Esophagus squamous epithelium (tissue), 5 donors: ENCODE measurements at places on chromosomes 1 and 21.

DNA sequence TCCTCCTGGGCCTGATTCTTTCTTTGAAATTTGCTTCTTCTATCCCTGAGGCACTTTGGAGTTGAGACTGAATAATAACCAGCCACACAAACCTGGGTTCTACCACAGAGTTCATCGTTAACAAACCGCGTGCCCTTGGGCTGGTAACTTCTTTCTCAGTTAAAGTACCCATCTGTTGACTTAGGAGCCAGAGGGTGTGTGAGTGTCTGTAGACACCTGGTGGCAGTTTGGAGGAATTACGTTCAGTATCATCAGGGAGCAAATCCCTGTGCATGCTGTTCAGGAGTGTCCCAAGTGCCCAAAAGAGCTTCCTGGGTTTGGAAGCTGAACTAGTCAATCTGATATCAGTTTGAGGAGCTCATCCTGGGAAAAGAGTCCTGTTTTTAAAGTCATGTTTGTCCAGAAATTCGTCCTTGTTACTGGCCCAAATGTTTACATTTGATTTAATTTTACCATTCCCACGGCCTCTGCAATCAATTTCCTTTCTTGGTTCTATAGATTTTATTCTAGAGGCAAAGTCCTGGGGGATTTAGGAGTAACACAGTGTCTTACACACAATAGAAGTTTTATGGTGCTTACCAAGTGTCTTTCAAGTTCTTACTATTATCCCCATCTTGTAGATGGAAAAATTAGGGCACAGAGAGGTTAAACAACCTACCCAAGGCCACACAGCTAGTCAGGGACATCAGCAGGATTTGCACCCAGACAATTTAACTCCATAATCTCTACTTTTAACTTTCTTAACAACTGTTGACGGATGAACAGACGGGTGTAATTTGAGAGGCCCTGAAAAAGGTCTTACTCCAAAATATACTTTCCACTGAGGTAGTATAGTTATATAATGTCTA, 26.7 kb upstream of the RPTN start:
- no peak for DNase-seq
- no peaks in the 10 kb centered on the region for H3K36me3 ChIP-seq
- H3K4me3 ChIP-seq = no peak overlapping the region
- H3K27ac ChIP-seq = peak overlapping the region; percentile 68
- H3K27me3 ChIP-seq = no peaks in the 10 kb centered on the region
- H3K4me1 ChIP-seq = peaks cover 92% of the 10 kb centered on the region

- H3K4me1 ChIP-seq = no peaks in the 10 kb centered on the region
- H3K27ac ChIP-seq = no peak overlapping the region
- no peak for DNase-seq
- no peaks in the 10 kb centered on the region for H3K36me3 ChIP-seq
These were observed 3.8 kb upstream of the ATP6V1G3 start for GRCh38 chr1:198544265-198544664.

DNA sequence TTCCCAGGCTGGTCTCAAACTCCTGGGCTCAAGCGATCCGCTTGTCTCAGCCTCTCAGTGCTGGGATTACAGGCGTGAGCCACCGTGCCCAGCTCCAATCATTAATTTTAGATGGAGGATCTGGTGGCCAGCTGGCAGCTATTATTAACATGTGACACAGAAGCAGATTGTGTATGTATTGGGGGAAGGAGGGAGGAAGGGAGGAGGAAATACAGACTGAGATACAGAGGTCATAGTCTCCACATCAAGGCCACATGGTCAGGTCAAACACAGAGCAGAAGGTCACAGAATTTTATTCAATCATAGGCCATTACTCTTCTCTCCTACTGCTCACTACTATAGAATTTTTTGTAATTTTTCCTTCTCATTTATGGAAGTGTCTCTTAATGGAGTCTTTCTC, 57.9 kb upstream of the ADORA3 start:
- H3K4me3 ChIP-seq = no peak overlapping the region
- no peak overlapping the region for H3K27ac ChIP-seq
- DNase-seq = no peak

DNA sequence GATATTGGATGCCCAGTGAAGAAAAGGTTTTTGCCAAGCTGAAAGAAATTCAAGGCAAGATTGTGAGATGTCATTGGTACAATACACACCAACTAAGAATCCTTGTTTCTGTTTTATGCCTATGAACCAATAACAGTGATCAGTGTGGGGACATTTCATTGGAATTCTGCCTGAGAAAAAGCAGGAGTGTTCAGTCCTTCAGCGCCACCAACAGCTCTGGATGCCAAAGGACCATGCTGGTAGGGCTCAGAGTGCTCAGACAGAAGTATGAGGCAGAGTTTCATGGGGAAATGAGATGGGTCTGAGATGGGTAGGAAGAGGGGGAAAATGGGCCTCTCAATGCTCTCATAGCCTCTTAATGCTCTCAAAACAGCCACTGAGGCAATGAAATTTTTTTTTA, 56.5 kb downstream of the GABPA start:
- DNase-seq = no peak
- no peaks in the 10 kb centered on the region for H3K36me3 ChIP-seq
- H3K4me3 ChIP-seq = no peak overlapping the region
- no peaks in the 10 kb centered on the region for H3K27me3 ChIP-seq
- no peak overlapping the region for H3K27ac ChIP-seq
- H3K4me1 ChIP-seq = peaks cover 10% of the 10 kb centered on the region

GRCh38 chr1:77866296-77866695, 22.1 kb upstream of the NEXN start:
- H3K4me3 ChIP-seq = no peak overlapping the region
- H3K4me1 ChIP-seq = no peaks in the 10 kb centered on the region
- no peak overlapping the region for H3K27ac ChIP-seq
- no peak for DNase-seq

GRCh38 chr1:78143152-78143551, 97.4 kb downstream of the GIPC2 start:
- no peak for DNase-seq
- no peak overlapping the region for H3K27ac ChIP-seq

- no peak overlapping the region for H3K4me3 ChIP-seq
- peaks cover 27% of the 10 kb centered on the region for H3K4me1 ChIP-seq
- H3K27ac ChIP-seq = no peak overlapping the region
- no peaks in the 10 kb centered on the region for H3K36me3 ChIP-seq
These were observed 102.5 kb downstream of the EBNA1BP2 start for GRCh38 chr1:43069461-43070050.

DNA sequence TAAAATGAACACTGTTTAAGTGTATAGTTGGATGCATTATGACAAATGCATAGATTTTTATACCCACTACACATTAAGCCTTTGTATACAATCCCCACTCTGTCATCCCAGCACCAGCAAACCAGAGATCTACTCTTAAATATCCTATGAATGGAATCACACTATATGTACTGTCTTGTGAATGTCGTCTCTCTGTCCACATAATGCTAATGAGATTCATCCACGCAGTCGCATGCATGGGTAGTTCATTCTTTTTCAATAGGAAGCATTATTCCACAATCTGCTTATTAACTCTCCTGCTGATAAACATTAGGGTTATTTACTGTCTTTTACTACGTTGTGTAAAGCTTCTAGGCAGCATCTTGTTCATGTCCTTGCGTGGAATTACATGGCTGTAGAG, 892.3 kb downstream of the LTN1 start:
- no peaks in the 10 kb centered on the region for H3K27me3 ChIP-seq
- no peak for DNase-seq
- no peak overlapping the region for H3K27ac ChIP-seq
- no peaks in the 10 kb centered on the region for H3K4me1 ChIP-seq
- H3K4me3 ChIP-seq = no peak overlapping the region

- DNase-seq = no peak
- no peaks in the 10 kb centered on the region for H3K27me3 ChIP-seq
- H3K27ac ChIP-seq = no peak overlapping the region
- no peaks in the 10 kb centered on the region for H3K36me3 ChIP-seq
- H3K4me3 ChIP-seq = no peak overlapping the region
- H3K4me1 ChIP-seq = no peaks in the 10 kb centered on the region
These were observed 82.2 kb upstream of the DPT start for GRCh38 chr1:168811176-168811575.

DNA sequence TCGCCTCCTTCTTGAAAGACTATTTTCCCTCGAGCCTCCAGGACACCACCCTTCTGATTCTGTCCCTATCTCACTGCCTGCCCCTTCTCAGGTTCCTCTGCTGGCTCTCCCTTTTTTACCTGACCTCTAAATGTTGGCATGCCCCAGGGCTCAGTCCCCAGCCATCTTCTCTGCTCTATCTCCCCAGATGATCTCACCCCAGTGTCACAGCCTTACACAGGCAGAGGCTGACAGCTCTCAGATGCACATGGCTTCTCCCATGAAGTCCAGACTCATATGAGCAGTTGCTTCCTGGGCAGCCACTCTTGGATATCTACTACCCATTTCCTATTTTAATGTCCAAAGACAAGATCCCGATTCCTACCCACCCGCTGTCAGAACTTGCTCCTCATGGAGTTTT, 37.5 kb downstream of the RXRG start:
- peaks cover 34% of the 10 kb centered on the region for H3K27me3 ChIP-seq
- no peaks in the 10 kb centered on the region for H3K4me1 ChIP-seq
- H3K36me3 ChIP-seq = no peaks in the 10 kb centered on the region
- H3K4me3 ChIP-seq = no peak overlapping the region
- DNase-seq = no peak

GRCh38 chr1:243842978-243843511, 7.0 kb downstream of the AKT3 start:
- H3K27ac ChIP-seq = peak overlapping the region; percentile 61
- no peak for DNase-seq
- no peaks in the 10 kb centered on the region for H3K4me1 ChIP-seq
- H3K27me3 ChIP-seq = no peaks in the 10 kb centered on the region

- H3K27me3 ChIP-seq = no peaks in the 10 kb centered on the region
- no peak overlapping the region for H3K4me3 ChIP-seq
- H3K36me3 ChIP-seq = peaks cover 9% of the 10 kb centered on the region
- peak overlapping the region; percentile 43 for H3K27ac ChIP-seq
- no peak for DNase-seq
These were observed 147.1 kb downstream of the C1orf21 start for GRCh38 chr1:184533915-184534314.

- no peak overlapping the region for H3K27ac ChIP-seq
- H3K4me1 ChIP-seq = no peaks in the 10 kb centered on the region
- DNase-seq = no peak
- H3K36me3 ChIP-seq = no peaks in the 10 kb centered on the region
These were observed 32.9 kb downstream of the CD244 start for GRCh38 chr1:160829766-160830165.
